Pancreas (tissue), 10 donors: ENCODE measurements at places on chromosomes 6 and 20. TPM values are rescaled to one million over a fixed set of nuclear protein-coding genes. Genes with fewer than 3 reads are reported as not detected.

DNA sequence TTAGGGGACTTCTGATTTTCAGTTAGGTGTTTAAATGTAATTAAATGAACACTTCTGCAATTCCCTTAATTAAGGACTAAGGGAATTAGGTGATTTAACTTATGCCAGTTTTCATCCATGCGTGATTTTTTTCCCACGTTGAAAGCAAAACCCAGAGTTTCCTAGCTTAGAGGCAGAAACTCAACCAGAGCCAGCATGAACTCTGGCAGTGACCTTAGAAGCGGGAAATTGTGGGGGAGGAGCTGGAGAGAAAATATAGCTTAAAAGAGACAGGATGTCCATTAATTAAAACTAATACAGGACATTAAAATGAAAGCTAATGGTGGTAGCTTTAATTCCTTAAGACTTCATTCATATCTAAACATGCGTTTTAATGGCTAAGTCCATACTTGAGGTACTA, 41.6 kb downstream of the IYD start:
- H3K4me1 ChIP-seq, result peaks cover 7% of the 10 kb centered on the region
- no peaks in the 10 kb centered on the region for H3K36me3 ChIP-seq
- no peak for DNase-seq
- H3K27me3 ChIP-seq, result no peaks in the 10 kb centered on the region
- H3K4me3 ChIP-seq, result no peak overlapping the region

DNA sequence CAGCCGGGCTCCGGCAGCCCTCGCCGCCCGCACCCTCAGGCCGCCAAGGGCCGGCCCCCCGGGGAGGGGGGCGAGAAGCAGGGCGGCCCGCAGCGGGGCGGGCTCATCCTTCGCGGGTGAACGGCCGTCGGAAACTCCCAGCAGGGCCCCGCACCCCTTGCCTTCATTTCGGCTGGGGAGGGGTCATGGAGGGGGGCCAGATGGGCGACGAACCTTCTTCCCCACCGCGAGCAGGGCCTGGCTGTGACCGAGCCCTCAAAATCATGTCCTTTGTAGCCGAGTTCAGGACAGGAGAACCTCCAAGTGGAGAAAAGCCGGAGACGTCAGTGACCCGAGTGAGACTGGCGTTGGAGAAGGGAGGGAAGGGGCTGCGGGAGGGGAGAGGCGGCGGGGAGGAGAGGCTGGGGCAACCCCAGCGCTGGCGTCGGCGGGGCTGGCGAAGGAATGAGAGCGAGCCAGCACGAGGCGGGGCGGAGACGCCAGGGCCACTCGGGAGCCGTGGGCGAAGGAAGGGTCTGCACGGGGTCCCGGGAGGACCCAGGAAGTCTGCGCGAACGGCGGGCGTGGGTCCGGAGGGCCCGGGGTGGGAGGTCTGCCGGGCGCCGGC, 571 bp upstream of the FOXC1 start:
- H3K4me3 ChIP-seq, result peak overlapping the region; percentile 67
- DNase-seq, result peak; percentile 51
- H3K27me3 ChIP-seq, result peaks cover 8% of the 10 kb centered on the region
- no peak overlapping the region for H3K27ac ChIP-seq

DNA sequence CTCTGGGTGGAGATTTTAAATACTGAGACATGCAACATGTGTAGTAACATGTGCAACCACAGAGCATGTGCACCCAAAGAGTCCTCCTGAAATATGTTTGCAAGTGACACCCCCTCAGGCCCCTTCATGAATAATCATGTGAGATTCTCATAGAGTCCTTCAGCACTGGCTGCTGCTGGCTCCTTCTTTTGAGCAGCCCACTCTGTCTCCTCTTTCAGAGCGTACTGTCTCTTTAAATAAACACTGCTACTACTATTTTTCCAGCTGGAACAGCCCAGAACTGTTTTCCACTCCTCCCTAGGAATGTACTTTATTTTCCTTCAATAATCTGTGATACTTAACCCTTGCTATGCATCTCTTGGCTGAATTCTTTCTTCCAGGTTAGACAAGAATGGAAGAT, 42.0 kb downstream of the HLA-DRB5 start:
- no peak overlapping the region for H3K27ac ChIP-seq
- no peaks in the 10 kb centered on the region for H3K36me3 ChIP-seq
- H3K27me3 ChIP-seq, result no peaks in the 10 kb centered on the region
- DNase-seq, result no peak
- H3K4me1 ChIP-seq, result no peaks in the 10 kb centered on the region

DNA sequence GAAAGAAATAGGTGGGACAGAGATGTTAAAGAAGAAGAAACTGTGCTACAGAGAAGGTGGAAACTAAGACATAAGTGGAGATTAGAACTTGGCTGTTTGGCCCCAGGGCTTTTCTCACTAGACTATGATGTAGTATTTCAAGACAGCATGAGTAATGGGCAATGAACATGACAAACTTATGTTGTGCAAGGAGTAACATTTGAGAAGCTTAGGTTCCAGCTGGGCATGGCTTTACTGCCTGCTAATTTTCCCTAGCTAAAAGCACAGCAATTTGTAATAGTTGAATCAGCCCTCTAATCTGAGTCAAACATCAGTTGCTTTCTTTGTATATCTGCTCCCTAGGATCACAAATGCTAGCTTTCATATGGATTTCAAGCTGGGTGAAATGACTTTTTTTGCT, 294.3 kb upstream of the BMP2 start:
- H3K4me3 ChIP-seq, result no peak overlapping the region
- no peak for DNase-seq
- no peak overlapping the region for H3K27ac ChIP-seq
- H3K36me3 ChIP-seq, result no peaks in the 10 kb centered on the region
- no peaks in the 10 kb centered on the region for H3K27me3 ChIP-seq

DNA sequence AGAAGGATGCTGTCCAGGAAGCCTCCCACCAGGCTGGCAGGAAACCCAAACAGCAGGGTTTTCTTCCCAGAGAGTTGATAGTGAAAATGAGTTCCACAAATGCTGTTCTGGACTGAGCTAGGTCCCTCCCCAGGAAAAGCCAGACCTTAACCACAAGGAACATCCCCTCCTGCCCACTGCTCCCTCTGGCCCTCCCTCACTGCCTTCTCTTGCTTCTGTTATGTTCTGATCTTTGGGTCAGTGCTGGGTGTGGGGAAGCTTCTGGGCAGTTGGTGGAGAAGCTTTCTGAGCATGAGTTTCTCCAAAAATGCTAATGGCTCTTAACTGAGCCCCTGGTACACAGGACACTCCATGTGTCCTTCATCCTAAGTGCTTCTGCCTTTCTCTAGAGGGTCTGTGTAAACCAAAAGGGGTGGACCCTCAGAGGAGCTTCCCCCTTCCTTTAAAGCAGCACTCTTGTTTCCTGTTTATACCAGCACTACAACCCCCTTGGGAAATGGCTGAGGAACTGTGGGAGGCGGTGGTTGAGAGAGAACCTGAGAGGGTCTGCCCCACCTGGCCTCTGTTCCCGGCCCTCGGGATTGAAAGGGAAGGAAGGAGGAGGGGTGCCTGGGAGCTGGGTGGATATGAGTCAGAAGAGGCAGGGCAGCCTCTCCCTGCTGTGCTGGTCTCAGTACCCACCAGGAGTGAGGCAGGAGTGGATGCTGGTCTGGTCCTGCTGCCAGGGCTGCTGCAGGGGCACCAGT, 42.0 kb downstream of the CDS2 start:
- no peak for DNase-seq
- H3K36me3 ChIP-seq, result no peaks in the 10 kb centered on the region
- H3K27ac ChIP-seq, result no peak overlapping the region
- H3K4me1 ChIP-seq, result no peaks in the 10 kb centered on the region
- H3K4me3 ChIP-seq, result no peak overlapping the region

The NOX3 gene
- total RNA-seq, result not detected

The WFDC2 gene
- total RNA-seq, result 5.3 TPM

- H3K27ac ChIP-seq, result no peak overlapping the region
- no peak for DNase-seq
- no peaks in the 10 kb centered on the region for H3K4me1 ChIP-seq
- H3K36me3 ChIP-seq, result no peaks in the 10 kb centered on the region
Measured at GRCh38 chr20:46647469-46647868, 3.8 kb downstream of the SLC13A3 start.

GRCh38 chr6:157928428-157928827, 53.2 kb upstream of the SYNJ2 start:
- no peaks in the 10 kb centered on the region for H3K27me3 ChIP-seq
- H3K4me1 ChIP-seq, result no peaks in the 10 kb centered on the region
- no peak overlapping the region for H3K27ac ChIP-seq
- no peak for DNase-seq
- peaks cover 6% of the 10 kb centered on the region for H3K36me3 ChIP-seq
- H3K4me3 ChIP-seq, result no peak overlapping the region

GRCh38 chr6:134814076-134814695, 135.7 kb downstream of the ALDH8A1 start:
- no peaks in the 10 kb centered on the region for H3K27me3 ChIP-seq
- H3K4me1 ChIP-seq, result no peaks in the 10 kb centered on the region
- H3K4me3 ChIP-seq, result no peak overlapping the region
- H3K36me3 ChIP-seq, result no peaks in the 10 kb centered on the region

DNA sequence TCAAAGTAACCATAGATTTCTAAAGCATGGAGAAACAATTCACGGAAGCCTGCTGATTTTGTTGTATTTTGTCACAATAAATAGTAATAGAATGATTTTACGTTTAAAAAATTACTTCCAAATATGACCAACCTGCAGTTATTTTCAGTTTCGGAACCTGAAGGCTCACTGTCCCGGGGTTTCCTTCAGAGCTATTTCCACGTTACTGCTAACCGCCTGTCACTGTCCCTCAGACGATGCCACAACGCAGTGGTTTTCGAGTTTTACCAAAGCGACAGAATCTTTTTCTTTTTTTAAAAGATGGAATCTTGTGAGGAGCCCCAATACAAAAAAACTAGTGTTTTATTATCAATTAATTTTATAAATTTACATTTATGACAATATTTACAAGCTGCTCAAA, 40.5 kb downstream of the PSMG4 start:
- no peaks in the 10 kb centered on the region for H3K36me3 ChIP-seq
- no peak for DNase-seq
- peaks cover 4% of the 10 kb centered on the region for H3K4me1 ChIP-seq
- no peak overlapping the region for H3K27ac ChIP-seq
- H3K27me3 ChIP-seq, result no peaks in the 10 kb centered on the region
- H3K4me3 ChIP-seq, result no peak overlapping the region

The SLC35D3 gene
- 0.19 TPM for total RNA-seq

The BIRC7 gene
- total RNA-seq, result not detected

The GRM1 gene
- total RNA-seq, result 0.04 TPM

The CRISP2 gene
- total RNA-seq, result 0.19 TPM

The EPPIN gene
- not detected for total RNA-seq

GRCh38 chr20:51738877-51739447, 29.2 kb downstream of the ATP9A start:
- no peaks in the 10 kb centered on the region for H3K27me3 ChIP-seq
- H3K36me3 ChIP-seq, result no peaks in the 10 kb centered on the region
- no peak for DNase-seq
- H3K27ac ChIP-seq, result no peak overlapping the region

The TRIM40 gene
- total RNA-seq, result not detected

- no peaks in the 10 kb centered on the region for H3K27me3 ChIP-seq
- H3K27ac ChIP-seq, result no peak overlapping the region
- no peak overlapping the region for H3K4me3 ChIP-seq
- DNase-seq, result no peak
- H3K4me1 ChIP-seq, result no peaks in the 10 kb centered on the region
Measured at GRCh38 chr20:10595985-10596384, 77.8 kb downstream of the JAG1 start.

GRCh38 chr6:41625442-41625841, 12.8 kb upstream of the MDFI start:
- H3K4me3 ChIP-seq, result no peak overlapping the region
- H3K36me3 ChIP-seq, result no peaks in the 10 kb centered on the region
- no peak overlapping the region for H3K27ac ChIP-seq
- no peaks in the 10 kb centered on the region for H3K4me1 ChIP-seq
- H3K27me3 ChIP-seq, result no peaks in the 10 kb centered on the region
